ENCODE measurements at places on chromosomes 16 and 17. TPM values are rescaled to one million over a fixed set of nuclear protein-coding genes. Genes with fewer than 3 reads are reported as not detected.

The PDP2 gene
- 52.2 TPM for total RNA-seq

The HOXB8 gene
- total RNA-seq: not detected

The KRTAP9-8 gene
- total RNA-seq: not detected

The SCARF1 gene
- 7.3 TPM for total RNA-seq

The CCDC154 gene
- 0.44 TPM for total RNA-seq

The NPIPA3 gene
- 2.7 TPM for total RNA-seq

The SYCE1L gene
- total RNA-seq: 5.1 TPM

The PRR11 gene
- total RNA-seq: 29.4 TPM
